ENCODE measurements at places on chromosomes 6 and 20.

- DNase-seq = no peak
These were observed 23.0 kb upstream of the RBPJL start for GRCh38 chr20:45283551-45284057.

- DNase-seq = no peak
These were observed 2.2 kb downstream of the QKI start for GRCh38 chr6:163416557-163417253.

- DNase-seq = no peak
These were observed 346.3 kb upstream of the SULF2 start for GRCh38 chr20:48131581-48131980.

GRCh38 chr6:10421158-10421920 is 6.5 kb upstream of the TFAP2A start:
- no peak for DNase-seq

DNA sequence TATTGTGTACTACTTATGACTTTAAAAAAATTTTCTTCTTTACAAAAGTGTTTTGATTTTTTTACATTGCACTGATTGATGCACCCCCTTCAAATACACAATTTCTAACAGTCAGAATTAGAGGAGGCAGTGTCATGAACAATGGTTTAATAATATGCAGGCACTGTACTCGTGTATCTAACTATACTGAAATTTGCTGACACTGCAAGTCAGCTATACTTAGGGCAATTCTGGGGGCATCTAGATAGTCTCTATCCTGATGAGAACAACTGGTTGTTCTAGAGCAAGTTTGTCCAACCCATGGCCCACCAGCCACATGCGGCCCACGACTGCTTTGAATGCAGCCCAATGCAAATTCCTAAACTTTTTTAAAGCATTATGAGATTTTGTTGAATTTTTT is 375.6 kb downstream of the BCKDHB start:
- DNase-seq = no peak

DNA sequence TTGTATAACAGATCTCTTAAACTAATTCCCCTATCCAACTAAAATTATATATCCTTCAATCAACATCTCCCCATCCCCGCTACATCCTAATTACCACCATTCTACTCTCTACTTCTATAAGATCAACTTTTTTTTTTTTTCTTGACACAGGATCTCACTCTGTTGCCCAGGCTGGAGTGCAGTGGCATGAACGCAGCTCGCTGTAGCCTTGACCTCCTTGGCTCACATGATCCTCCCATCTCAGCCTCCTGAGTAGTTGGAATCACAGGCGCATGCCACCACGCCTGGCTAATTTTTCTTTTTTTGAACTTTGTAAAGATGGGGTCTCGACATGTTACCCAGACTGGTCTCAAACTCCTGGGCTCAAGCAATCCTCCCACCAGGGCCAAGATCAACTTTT is 5.0 kb downstream of the DNAAF9 start:
- no peak for DNase-seq

DNA sequence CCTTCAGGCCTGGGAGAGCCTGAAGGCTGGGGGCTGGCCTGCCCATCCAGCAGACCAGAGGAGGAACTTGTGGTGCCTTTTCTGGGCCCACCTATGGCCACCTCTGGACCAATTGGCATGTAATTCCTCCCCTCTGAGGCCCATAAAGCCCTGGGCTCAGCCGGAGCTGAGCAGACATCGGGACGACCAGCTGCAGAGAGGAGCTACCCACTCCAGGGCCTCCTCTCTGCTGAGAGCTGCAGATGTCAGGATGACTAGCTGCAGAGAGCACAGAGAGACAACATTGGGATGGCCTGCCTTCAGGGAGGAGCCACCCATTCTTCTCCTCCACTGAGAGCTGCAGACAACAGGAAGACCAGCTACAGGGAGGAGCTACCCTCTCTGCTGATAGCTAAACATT is 370.1 kb downstream of the CD83 start:
- no peak for DNase-seq

DNA sequence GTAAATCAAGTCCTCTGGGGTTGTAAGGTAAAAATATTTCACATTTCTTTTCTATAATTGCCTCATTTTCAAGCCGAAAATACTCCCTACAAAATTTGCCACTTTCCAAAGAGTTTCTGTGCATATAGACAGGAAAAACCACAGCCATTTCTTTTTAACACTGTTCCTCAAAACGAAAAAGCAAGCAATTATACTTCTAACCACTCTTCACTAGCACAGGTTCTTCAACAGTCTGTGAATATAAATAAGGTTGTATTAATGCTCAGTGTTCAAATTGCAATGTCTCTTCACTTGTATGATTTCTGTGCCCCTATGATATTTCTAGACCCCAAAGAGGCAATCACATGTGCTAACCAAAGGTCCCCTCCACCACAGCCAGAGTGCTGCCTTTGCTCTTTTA is 206.0 kb downstream of the SIM1 start:
- no peak for DNase-seq

GRCh38 chr20:64065974-64066343 is 3.0 kb downstream of the TCEA2 start:
- no peak for DNase-seq

- no peak for DNase-seq
These were observed 176.6 kb downstream of the TSHZ2 start for GRCh38 chr20:53148771-53149147.

- no peak for DNase-seq
These were observed 49.9 kb upstream of the QKI start for GRCh38 chr6:163364641-163365040.

GRCh38 chr6:156348849-156349248 is 428.3 kb upstream of the ARID1B start:
- peak; percentile 88 for DNase-seq

GRCh38 chr6:23177806-23178205 is 608.4 kb downstream of the HDGFL1 start:
- no peak for DNase-seq

GRCh38 chr6:69349771-69350170 is 447.0 kb downstream of the LMBRD1 start:
- DNase-seq = no peak

- no peak for DNase-seq
These were observed 1.3 kb downstream of the SIRPB1 start for GRCh38 chr20:1618479-1618878.

GRCh38 chr6:60991427-60992028 is 1294.5 kb downstream of the KHDRBS2 start:
- no peak for DNase-seq

- DNase-seq = no peak
These were observed 31.0 kb upstream of the BHLHE23 start for GRCh38 chr20:63037669-63038268.

- DNase-seq = no peak
These were observed 197.5 kb downstream of the ISM1 start for GRCh38 chr20:13418263-13419229.

DNA sequence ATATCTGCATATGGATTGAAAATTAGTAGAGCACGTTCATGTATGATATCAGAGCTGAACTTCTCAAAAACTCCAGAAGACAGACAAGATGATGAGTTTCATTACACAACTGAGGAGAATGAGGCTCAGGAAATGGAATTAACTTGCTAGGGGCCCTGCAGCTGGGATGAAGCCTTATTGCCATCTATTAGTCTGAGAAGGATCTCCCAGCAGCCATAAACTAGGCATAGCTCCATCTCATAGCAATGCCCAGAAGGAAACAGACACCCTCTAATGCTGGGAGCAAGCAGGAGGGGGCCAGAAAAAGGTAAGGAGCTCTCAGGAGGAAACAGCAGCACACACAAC is 18.0 kb downstream of the TFEB start:
- no peak for DNase-seq

GRCh38 chr6:137202078-137202477 is 17.1 kb downstream of the IFNGR1 start:
- no peak for DNase-seq

GRCh38 chr20:46349035-46349741 is 40.9 kb upstream of the CDH22 start:
- no peak for DNase-seq

DNA sequence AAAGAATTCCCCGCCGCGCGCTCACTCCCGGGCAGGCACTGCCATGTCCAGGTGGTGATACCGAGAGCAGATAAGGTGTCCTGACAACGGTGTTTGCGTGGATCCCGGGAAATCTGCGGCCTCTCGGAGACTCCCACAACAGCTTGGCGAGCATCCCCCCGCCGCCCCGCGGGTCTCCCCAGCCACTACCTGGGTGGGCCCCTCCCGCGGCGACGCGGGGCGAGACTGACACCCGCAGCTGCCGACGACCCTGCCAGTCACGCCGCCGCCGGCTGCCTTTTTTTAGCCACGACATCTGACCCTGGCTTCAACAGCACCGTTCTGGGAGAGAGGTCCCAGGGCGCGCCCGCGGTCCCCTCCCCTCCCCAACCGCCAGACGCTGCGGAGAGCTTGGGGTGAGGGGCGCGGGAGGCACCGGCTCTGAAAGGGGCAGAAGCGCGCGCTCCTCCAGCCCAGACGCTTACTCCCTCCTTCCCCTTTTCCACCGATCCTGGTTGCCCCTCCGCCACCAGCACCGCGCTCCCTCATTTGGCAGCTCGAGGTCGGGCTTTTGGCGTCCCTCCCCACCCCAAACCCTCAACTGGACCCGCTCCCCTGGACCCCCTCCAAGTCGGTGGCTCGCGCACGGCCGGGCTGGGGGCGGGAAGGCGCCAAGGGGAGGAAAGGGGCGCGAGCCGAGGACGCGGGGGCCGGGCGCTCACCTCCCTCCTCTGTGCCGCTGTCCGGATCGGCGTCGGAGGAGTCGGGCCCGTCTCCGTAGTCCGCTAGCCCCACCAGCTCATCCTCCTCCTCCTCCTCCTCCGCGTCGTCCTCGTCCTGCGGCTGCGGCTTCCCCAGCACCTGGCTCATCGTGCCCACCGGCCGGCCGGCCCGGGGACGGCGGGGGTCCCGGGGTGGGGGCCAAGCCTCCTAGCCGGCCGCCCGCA is 665 bp downstream of the RRAGD start:
- DNase-seq = no peak

DNA sequence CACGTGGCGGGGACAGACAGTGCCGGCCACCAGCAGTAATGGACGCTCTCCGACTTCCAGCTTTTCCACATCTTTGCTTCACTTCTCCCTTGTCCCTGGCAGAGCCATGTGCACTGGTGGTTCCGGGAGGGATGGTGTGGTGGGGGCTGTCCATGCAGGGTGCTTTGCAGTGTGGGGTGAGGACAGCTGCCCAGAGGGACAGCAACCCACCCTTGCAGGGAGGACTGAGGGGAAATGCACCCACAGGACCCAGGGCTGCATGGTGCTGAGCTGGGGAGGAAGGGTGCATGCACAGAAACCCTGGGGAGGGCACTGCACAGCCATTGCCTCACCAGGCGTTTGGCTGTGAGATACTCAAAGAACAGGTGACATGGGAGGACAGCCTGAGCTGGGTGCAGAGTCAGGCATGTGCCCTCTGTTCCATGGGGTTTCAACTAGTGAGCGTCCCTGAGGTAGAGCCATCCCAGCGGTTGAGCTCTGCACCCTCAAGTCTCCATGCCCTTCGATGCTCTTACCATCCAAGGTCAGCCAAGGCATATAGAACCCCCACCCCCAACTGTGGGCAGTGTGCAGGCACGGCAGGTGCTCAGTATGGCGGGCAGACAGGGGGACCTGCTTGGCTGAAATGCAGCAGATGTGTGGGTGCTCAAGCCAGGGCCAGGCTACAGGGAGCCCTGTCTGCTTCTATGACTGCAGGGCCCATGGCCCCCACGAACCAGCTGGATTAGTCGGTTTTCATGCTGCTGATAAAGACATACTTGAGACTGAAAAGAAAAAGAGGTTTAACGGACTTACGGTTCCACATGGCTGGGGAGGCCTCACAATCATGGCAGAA is 239.7 kb downstream of the TTLL2 start:
- no peak for DNase-seq

GRCh38 chr6:126546541-126547120 is 206.7 kb downstream of the CENPW start:
- no peak for DNase-seq

DNA sequence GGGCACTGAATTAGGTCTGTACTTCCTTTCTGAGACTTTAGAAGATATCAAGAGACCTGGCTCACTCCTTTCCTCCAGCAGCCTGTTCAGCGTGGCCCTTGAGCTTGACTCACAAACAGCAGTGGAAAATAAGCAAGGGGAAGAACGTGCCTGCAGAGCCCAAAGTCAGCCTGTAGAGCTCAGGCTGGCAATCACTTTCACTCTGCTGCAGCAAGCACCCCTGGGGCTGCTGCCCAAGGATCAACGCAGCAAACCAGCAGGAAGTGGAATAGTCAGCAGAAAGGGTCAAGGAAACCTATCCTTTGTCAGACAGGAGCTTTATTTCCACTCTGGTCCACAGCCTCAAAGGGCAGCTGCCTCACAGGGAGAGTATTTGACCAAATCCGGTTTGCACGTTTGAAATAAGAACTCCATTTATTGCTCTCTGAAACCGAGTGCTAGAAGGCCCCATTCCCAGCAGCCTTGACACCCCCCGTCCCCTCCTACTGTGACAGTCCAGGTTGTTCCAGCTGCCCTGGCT is 77.4 kb downstream of the PRDM1 start:
- no peak for DNase-seq

DNA sequence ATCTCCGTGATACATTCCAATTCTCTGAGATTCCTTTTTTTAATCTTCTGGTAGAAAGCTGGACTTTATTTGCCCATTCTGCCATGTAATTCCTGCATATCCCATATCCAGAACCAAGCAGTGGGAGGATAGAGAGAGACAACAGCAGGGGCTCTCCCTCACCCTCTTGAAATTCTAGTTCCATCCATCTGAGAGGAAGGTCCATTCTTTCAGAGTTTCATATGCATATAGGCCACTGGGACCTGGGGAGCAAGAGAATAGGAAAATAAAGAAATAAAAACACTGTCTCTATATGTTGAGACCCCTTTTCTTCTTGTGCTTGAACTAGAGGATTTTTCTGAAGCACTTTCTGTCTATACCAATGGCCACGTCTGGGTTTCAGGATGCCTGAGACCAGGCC is 147.9 kb upstream of the STMND1 start:
- DNase-seq = no peak

- peak; percentile 67 for DNase-seq
These were observed 50.5 kb upstream of the CSE1L start for GRCh38 chr20:48995589-48995988.

DNA sequence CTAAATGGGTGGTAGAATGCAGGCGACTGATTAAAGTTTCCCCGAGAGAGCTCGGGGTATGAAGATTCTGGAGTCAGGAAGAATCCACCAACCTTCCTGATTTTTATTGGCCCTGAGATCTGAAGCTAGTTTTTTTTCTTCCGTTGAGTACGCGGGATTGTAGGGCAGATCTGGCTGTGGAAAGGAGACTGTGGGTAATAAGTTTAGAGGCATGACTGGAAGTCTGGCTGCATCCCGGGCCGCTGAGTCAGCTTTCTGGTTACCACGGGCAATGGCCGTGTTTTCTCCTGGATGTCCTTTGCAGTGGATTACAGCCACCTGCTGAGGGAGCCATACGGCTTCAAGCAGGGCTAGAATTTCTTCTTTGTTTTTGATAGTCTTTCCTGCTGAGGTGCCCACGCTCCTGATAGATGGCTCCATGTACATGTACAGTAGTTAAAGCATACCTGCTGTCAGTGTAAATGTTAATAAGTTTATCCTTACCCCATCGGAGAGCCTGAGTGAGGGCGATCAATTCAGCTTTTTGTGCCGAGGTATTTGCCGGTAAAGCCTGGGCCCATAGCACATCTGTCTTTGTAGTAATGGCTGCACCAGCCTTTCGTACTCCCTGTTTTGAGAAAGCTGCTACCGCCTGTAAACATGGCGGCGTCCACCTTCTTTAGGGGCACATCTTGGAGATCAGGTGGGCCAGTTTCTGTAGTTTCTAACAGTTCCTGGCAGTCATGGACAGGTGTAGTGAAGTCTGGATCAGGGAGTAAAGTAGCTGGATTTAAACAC is 154.0 kb downstream of the TRIM27 start:
- no peak for DNase-seq

GRCh38 chr6:100088009-100088408 is 94.0 kb upstream of the MCHR2 start:
- no peak for DNase-seq

Measured in NCI-H1092 (cell line).